A172 (cell line): ENCODE measurements at places on chromosomes 5 and 9. TPM values are rescaled to one million over a fixed set of nuclear protein-coding genes. Genes with fewer than 3 reads are reported as not detected.

The PCDHA10 gene
- total RNA-seq, result 0.02 and 0.10 TPM in 2 replicates

DNA sequence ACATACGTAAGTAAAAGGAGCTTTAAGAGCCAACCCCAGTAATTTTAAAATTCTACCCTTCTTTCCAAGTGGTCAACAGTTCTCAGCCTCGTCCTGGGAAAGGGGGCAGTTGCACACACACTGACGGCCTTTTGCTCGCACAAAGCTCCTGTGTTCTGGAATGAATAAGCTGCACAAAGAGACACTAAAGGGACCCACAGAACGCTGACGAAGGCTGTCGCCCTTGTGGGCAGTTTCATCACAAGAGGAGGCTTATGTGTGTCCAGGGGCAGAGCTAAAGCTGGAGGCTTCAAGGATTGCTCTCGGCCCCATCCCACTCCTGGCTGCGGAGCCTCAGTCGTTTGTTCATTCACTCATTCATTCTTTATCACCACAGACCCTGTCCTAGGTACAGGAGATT lies 67.0 kb upstream of the NEK6 start:
- DNase-seq, result no peak

The RLN1 gene
- not detected in 2 replicates for total RNA-seq

GRCh38 chr5:127358284-127358683 lies 67.7 kb downstream of the MEGF10 start:
- DNase-seq, result peak; percentile 88

- DNase-seq, result no peak
Observed at GRCh38 chr5:122707796-122708195, 67.1 kb upstream of the SNX2 start.

The FOXI1 gene
- total RNA-seq, result 0.10 TPM in 1 of 2 replicates, not detected in the other
